ENCODE measurements at places on chromosomes 1 and 21.

- no peak for DNase-seq
Measured at GRCh38 chr1:206526064-206526911, 19.0 kb downstream of the RASSF5 start.

DNA sequence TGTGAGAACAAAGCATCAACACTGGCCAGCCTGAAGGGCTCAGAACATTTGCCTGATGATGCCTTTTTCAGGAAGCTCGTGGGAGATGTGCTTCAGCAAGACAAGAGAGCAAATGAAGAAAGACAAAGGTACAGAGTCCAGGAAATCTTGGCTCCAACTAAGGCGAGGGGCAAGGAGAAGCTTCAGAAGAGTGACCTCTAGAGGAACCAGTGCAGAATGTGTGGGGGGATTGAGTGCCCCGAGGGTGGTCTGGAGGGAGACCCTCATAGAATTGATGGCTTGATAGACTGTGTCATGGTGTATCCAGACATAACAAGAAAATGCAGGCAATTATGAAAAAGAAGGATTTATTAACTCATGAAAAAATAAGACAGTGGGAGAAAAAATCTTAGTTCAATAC, 15.3 kb upstream of the NLRP3 start:
- DNase-seq = no peak

- DNase-seq = peak; percentile 60
Measured at GRCh38 chr1:20255666-20256065, 35.0 kb upstream of the VWA5B1 start.

GRCh38 chr1:234537236-234537635, 58.3 kb upstream of the TARBP1 start:
- DNase-seq = no peak

GRCh38 chr21:38894899-38895298, 89.2 kb downstream of the ETS2 start:
- no peak for DNase-seq

- no peak for DNase-seq
Measured at GRCh38 chr21:36021251-36021837, 39.0 kb downstream of the SETD4 start.

- DNase-seq = no peak
Measured at GRCh38 chr1:184889902-184890301, 84.4 kb downstream of the NIBAN1 start.

DNA sequence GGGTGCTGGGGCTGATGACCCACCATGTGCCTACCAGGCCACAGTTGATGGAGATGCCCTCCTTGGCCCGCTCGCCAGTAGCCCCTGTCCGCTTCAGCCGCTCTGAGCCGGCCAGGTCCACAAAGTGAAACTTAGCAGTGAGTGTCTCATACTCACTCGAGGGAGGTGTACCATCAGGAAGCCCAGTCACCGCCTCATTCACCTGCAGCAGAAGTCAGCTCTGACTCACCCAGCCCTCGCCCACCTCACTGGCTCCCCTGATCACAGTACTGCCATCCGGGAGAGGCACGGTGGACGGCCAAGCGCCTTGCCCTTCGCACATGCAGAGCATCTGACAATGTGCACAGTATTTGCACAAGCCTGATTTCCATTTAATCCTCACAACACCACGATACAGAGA, 18.8 kb downstream of the KIF21B start:
- no peak for DNase-seq

GRCh38 chr1:204842892-204843291, 27.8 kb upstream of the NFASC start:
- DNase-seq = no peak

- DNase-seq = no peak
Measured at GRCh38 chr1:212970085-212970484, 19.7 kb downstream of the VASH2 start.

GRCh38 chr1:219416598-219417238, 196.2 kb downstream of the ZC3H11B start:
- no peak for DNase-seq

DNA sequence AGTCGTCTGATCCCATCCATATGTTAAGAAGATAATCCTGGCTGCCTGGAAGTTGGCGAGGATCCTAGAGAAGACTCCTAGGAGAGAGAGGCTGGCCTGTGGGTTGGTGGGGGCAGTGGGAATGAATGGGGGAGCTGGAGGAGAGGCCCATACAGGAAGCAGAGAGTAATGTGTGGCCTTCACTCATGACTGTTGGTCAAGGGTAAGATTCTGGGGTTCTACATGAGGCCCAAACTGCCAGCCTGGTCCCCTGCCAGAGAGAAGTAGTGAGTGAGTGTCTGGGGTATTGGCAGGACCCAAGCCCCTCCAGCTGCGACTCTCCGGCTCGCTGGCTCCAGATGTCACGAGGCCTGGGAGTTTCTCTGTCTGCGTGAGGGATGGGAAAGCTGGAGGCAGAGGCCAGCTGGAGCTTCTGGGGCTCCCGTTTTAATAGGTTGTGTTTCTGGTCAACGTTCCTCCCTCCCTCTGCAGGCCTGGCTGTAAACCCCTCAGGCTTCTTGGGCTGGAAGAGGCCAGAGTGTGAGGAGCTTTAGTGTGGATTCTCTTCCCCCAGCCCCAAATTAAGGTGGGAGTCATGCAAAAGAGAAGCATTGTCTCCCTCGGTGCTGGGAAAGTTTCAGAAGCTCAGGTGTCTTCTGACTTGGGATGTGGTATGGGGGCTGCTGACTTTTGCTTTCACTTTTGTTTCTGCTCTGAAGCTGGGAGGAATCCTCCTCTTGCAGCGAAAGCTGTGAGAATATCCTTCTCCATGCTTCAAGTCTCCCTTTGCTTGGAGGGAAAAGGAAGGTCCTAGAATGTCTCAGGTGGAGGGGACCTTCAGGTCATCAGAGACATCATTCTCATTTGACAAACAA, 2.6 kb downstream of the TMEM51 start:
- no peak for DNase-seq

Data from A549 (cell line).